Esophagus squamous epithelium (tissue), 5 donors: ENCODE measurements at places on chromosomes 7 and 10.

DNA sequence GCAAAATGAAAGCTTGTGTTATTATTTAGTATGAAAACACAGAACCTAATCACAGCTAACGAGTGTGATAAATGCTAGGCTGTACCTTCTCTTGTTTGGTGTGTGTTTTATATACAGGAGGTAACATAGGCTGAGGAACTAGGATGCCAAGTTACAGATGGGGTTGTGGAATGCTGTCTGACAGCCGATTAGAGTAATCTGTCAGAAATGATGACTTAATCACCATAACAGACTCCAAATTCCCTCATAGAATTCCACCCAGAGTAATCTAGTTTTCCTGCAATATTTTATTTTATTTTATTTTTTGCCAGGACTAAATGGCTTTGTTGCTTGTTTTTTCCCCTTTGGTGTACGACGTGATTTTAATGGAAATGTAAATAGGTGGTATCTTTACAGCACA lies 221.2 kb downstream of the CELF2 start:
- DNase-seq, result no peak

DNA sequence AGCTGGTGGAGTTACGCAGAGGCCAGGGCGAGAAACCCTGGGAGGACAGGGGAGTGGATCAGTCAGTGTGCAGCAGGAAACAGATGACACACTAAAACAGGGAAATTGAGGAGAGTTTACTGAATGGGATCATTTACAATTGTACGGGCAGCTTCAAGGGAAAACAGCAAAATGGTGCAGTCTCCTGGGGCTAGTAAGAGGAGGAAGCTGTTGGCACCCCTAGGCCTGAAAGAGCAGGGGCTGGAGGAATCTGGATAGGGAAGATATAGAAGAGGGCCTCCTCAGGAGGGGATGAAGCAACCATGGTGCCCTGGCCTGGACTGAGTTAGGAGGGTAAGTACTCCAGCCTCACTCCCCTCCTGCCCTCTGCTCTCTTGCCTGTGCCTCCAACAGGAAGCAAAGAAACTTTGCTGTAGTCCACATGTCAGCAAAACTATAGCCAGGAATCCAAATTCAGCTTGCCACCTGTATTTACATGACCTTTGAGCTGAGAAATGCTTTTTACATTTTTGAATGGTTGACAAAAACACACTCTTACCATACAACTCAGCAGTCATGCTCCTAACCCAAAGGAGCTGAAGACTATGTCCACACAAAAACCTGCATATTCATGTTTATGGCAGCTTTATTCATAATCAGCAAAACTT lies 52.3 kb upstream of the OPN4 start:
- no peak for DNase-seq

- no peak for DNase-seq
Measured at GRCh38 chr7:16930946-16931345, 49.2 kb upstream of the AGR3 start.

DNA sequence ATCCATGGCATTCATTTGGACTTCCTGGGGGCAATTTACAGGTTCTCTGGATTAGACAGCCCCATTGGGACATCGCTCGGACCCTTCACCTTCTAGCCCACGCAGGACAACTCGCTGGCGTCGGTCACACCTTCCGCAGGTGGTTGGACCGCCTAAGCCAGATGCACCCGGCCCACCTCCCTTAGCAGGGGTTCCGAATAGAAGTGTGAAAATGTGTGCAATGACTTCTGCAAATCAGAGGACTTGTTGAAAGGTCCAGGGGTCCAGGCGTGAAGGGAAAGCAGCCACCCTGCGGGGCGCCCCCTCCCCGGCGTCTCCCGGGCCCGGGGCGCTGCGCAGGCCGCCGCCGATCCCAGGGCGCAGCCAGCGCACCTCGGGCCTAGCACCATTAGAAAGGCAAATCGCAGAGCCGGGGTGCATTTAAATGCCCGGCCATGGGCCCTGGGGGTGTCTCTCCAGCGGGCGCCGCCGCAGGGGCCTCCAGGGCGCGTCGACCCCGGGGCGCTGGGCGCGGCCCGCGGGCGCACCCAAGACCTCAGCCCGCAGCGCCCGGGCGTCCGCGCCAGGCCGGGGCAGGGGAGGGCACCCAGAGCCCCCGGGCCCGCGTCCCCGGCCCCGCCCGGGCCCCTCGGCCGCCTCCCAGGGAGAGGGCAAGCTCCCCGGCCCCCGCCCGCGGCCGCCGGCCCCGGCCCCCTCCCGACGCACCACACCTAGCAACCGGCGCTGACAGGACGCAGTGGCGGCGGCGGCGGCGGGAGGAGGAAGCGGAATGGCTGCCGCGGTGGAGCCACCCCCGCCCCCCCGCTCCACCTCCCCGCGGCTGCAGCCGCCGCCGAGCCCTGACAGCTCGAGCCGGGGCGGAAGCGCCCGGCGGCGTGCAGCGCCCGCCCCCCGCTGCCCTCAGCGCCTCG lies 1.2 kb downstream of the JAZF1 start:
- DNase-seq, result peak; percentile 5

- DNase-seq, result no peak
Measured at GRCh38 chr7:121748546-121748945, 124.4 kb upstream of the PTPRZ1 start.

DNA sequence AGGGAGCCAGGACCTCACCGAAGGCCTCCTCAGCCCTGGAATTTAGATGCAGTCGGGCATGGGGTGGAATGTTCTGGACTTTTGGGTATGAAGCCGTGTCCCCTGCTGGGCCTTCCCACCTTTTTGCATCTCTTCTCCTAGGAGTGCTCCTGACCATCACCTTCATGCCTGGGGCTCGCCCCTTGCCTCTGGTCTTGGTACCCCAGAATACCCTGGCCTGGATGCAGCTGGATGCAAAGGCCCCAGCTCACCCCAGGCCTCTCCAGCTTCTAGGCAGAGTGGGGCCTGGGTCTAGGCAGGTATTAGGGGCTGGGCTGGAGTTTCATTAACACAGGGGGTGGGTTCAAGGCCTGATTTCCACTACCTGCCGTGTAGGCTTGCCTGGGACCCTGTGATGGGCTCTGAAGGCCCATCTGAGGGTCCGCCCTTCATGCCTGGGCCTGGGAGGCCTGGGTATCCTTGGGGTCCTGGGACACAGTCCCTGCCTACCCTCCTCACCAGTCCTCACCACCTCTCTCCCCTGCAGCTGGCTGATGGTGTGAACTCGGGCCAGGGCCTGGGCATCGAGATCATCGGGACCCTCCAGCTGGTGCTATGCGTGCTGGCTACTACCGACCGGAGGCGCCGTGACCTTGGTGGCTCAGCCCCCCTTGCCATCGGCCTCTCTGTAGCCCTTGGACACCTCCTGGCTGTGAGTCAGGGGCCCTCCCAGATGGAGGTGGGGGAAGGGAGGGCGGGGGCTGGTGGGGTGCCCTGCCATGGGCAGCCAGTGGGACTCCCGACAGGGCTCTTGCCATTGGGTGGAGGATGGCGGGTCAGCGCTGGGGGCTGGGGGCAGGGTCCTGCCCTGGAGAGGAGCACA lies 10.1 kb downstream of the AQP1 start:
- DNase-seq, result no peak

GRCh38 chr10:105718207-105718995 lies 1077.3 kb downstream of the SORCS3 start:
- DNase-seq, result no peak

DNA sequence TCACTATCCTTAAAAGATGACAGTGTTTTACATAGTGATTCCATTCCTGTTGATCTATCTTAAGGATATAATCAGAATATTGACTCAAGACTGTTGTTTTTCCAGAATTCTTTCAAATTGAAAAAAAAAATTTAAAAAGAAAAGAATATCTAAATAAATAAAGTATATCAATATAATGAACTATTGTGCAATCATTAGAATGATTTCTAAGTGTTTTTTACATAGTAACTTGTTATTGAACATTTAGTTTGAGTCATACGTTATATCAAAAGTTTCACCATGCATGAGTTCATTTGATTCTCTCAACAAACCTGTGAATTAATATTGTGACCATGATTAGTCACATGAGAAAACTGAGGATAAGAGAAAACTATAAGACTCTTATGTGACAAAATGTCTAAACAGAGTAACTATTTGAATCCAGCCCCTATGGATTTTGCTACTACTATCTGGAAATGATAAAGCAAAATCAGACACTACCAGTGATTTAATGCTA lies 46.1 kb downstream of the KLF6 start:
- no peak for DNase-seq

GRCh38 chr10:80163741-80164341 lies 31.3 kb downstream of the PLAC9 start:
- no peak for DNase-seq
